Suppressor macrophage treated with lipopolysaccharide for 4 hours (primary cell): ENCODE measurements at places on chromosomes 12 and 14.

DNA sequence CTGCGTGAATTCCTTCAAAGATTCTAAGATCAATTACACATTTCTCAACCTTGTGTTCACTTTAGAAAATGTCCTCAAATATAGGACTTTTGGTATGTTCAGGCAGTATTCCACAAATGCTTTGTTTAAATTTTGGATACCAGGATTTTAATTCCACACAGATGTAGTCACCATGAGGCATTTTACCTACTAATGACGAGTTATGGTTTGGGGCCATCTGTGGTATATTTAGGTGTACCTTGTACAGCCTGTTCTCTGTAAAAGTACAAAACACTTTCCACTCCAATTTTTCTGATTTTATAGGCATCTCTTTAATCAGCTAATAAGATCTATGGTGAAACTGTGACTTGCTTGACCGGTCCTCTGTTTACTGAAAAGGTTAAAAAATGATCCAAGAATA is 275.7 kb upstream of the PRICKLE1 start:
- no peak for DNase-seq

GRCh38 chr14:25049568-25050268 is at the start of gene STXBP6:
Gene STXBP6, minus strand, starts transcription at chr14:25050147. Its CDS starts 75,329 bp downstream, at chr14:24974818.
- peak; percentile 49 for DNase-seq

GRCh38 chr12:40344312-40344711 is 119.5 kb downstream of the LRRK2 start:
- DNase-seq: no peak

GRCh38 chr14:50230701-50231474 is 490 bp downstream of the SOS2 start:
- DNase-seq: peak; percentile 76

GRCh38 chr12:103333676-103334075 is 162.1 kb downstream of the C12orf42 start:
- no peak for DNase-seq

DNA sequence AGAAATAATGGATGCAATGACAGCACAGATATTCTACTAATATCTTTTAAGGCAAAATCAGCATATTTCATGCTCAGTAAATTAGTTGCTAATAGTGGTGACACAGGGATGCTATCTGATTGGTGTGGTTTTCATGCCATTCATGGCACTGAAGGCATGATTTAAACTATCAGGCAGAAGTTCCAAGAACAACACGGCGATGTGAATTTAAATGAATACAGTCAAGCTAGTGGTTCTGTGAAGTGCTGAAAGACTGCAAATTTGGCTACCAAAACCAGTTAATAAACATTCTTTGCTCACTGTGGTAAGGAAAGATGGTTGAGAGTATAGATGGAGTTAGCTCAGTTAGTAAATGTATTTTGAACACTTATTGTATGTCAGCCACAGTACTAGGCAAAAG is 272.0 kb upstream of the DIO2 start:
- DNase-seq: no peak

- DNase-seq: no peak
These were observed 173.4 kb downstream of the PTPRO start for GRCh38 chr12:15495746-15496145.

DNA sequence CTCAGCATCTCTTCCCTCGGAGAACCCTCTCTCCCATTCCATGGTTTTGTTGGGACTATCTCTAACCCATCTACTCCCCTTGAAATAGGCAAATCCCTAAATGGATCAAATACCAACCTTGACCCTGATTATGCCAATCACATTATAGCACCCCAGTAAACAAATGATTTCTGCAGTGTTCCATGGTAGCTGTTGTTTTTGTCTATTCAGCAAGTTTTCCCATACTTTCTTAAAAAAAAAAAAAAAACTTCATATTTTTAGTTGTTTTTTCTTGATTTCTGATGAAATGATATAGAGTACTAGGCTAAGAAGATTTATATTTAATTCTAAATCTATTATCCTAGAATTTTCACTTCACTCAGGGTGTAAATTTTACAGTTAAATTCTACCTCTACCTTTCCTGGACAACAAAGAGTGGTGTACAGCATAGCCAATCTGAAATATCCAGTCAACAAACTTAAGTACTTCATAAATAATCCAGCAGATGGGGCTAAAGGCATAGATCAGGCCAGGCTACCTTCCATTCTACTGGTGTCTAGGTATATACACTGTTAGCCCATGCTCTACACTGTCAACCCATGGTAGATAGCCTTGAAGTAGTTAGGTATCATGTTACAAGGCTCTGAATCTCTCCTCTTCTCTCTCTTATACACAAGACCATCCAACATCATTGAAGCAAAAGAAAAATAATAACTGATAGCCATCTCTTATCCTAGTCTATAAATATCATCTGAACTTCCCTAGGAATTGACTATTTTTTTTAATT is 82.2 kb downstream of the PLEKHG7 start:
- DNase-seq: peak; percentile 50

DNA sequence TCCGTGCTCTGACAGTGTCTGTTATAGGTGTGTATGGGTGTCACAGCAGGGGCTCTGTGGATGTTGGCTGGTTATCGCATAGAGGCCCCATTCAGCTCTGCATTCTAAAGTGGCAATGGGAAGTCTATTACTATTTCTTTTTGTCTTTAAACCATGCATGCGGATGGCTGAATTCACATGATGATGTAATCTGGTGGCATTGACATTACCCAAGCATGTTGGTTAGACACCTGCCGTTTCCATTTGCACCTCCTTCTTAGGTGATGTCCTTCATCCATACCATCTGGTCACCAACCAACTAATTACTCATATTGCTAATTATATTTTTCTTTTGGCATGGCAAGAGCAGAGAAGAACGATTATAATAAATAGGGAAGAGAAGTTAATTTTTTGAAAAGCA is 270.8 kb upstream of the RGS6 start:
- no peak for DNase-seq

- no peak for DNase-seq
These were observed 159.3 kb downstream of the CAND1 start for GRCh38 chr12:67428431-67428830.

DNA sequence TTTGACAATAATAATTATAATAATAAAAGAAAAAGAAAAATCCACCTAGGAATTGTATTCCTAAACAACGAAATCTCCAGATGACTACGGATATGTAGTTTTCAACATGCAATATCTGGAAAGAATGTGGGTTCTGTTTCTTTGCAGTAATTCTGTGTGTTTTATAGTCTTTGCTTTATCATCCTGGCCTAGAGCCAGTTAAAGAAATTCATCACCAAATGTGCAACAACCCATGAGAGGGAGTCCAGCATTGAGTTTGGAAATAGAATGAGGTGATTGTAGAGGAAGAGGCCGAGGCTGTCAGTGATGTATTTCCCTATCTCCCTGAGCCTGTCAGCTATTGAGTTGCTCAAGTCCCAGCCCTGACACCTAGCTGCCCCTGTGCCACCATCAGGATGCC is 200.5 kb upstream of the DCN start:
- no peak for DNase-seq
